ENCODE measurements at places on chromosomes 6 and 20. TPM values are rescaled to one million over a fixed set of nuclear protein-coding genes. Genes with fewer than 3 reads are reported as not detected.

DNA sequence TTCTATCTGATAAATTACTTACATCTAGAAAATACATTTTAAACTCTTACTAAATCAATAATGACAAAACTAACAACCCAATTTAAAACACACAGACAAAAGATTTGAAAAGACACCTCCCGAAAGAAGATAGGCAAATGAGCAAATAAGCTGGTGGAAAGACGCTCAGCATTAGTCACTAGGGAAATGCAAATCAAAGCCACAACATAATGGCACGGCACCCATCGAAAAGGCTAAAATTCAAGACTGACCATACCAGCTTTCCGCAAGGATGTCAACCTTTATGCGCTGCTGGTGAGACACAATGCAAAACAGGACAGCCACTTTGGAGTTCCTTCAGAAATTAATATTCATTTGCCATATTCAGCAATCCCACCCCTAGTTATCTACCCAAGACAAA is 25.9 kb downstream of the TAF4 start:
- no peak for DNase-seq

GRCh38 chr20:51928931-51929330 is 126.6 kb upstream of the SALL4 start:
- DNase-seq = no peak

DNA sequence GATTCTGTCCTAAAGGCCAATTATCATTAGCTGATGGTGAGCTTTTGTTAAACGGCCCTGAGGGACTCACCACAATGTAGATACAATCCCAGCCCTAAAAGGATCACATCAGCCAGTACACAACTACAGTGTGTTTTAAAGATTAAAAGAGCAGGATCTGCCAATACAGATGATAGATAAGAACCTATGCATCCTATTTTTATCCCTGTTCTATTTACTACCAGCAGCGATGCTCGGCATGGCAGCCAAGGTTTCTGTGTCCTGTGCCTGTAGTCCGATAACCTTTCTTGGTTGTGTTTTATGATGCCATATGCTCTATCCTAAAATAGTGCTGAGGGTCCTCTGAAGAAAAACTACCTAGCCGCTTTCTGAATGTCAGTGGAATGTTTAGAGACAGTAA is 289.4 kb downstream of the PHACTR1 start:
- no peak for DNase-seq

DNA sequence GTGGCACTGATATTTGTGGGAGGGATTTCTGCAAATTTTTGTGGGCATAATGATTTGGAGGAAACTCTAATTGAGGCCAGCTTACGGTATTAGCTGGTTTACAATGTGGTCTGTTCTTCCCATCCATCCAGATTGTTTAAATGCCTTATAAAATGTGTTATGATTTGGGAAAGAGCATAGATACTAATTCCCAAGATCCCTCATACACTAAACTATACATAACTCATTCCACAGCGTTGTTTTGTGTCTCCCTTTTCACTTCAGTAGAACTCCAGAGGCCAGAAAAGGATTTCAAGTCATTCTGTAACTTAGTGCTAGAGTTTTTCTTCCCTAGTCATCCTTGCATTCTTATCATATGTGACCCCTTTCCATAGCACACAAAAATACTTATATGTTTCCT is 292.6 kb upstream of the NT5E start:
- DNase-seq = no peak

GRCh38 chr6:128168244-128168643 is 267.4 kb upstream of the THEMIS start:
- no peak for DNase-seq

Gene ADTRP
- total RNA-seq = 0.74 TPM

GRCh38 chr20:47727170-47727880 is 58.0 kb downstream of the SULF2 start:
- no peak for DNase-seq

DNA sequence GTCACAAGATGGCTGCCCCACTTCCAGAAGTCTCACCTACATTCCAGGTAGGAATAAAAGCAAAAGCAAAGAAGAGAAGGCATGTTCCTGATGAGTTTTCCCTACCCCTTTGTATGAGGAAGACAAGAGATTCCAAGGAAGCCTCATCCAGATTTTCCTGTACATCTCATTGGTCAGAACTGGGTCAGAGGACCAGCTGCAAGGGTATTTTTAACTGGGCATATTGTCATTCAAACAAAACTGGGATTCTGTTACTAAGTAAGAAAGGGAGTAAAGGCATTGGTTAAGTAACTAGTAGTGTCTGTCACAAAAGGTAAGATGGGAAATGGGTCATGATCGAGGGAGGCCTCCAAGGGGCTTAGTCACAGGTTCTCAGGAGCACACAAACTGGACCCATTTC is 28.2 kb upstream of the RIMS4 start:
- no peak for DNase-seq

DNA sequence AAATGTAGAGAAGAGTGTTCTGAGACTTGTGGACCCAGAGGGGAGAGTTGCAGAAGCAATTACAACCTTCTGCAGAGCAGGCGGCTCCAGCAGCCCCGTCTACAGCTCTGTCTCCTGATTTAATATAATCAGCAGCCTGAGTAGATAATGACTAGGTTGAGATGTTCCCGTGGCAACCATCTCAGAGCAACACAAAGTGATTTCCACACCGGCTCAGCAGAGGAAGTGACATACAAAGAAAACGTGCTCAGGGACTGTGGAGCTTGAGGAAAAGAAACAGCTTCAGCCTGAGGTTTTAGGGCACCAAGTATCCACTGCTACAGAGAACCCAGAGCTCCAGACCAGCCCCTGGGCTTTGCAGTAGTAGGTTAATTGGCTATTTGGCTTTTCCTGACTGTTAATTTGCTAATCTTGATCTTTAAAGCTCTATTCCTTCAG is 136.4 kb downstream of the MTFR2 start:
- DNase-seq = peak; percentile 11

DNA sequence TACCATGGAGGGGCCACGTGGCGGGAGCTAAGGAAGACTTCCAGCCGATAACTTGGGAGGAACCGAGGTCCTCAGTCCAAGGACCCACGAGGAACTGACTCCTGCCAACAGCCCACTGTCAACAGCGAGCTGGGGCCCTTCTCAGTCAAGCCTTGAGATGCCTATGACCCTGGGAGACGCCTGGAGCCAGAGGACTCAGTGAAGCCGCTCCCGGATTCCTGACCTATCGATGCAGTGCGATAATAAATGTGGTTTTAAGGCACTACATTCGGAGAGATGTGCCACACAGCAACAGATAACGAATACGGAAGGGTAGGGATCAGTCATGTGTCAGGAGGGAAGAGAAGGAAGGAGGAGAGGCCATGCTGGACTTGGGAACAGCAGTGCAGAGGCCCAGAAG is 208.5 kb downstream of the NFATC2 start:
- no peak for DNase-seq

Gene EYA2
- 0.14 TPM for total RNA-seq

Gene LGSN
- 0.23 TPM for total RNA-seq

DNA sequence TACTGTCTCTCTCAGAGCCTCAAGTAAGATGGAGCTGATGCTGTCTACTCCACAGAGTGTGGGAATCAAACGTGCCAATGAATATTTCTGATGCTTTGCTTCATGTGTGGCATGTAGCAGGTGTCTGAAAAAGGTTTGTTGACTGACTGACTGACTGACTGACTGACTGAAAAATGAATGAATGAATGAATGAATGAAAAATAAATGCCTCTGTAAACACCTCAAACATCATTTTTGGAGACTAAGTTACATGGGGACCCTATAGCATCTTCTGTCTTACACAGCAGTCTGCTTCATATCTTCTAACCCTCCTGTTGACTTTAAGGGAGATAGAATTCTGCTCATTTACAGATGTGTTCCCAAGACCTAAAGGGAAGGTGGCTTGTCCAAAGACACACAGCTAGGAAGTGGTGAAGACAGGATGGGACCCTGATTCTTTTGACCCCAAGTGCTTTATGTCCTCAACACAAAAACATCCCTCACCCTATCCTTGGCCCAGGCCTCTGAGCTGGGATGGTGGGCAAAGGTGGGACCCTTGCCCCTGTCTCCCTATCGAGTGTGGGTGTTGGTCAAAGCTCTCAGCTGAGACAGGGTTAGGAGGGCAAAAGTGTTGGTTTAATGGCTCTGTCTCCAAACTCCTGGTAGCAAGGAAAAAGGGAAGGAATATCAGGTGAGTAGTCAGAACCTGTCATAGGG is 104.4 kb downstream of the TOX2 start:
- no peak for DNase-seq

Gene CST5
- total RNA-seq = not detected

- no peak for DNase-seq
Measured at GRCh38 chr6:135411339-135411738, 86.2 kb downstream of the AHI1 start.

- no peak for DNase-seq
Measured at GRCh38 chr6:45426251-45426650, 48.5 kb upstream of the SUPT3H start.

Gene SLC22A16
- not detected for total RNA-seq

GRCh38 chr6:4274382-4275082 is 139.2 kb upstream of the ECI2 start:
- DNase-seq = no peak

DNA sequence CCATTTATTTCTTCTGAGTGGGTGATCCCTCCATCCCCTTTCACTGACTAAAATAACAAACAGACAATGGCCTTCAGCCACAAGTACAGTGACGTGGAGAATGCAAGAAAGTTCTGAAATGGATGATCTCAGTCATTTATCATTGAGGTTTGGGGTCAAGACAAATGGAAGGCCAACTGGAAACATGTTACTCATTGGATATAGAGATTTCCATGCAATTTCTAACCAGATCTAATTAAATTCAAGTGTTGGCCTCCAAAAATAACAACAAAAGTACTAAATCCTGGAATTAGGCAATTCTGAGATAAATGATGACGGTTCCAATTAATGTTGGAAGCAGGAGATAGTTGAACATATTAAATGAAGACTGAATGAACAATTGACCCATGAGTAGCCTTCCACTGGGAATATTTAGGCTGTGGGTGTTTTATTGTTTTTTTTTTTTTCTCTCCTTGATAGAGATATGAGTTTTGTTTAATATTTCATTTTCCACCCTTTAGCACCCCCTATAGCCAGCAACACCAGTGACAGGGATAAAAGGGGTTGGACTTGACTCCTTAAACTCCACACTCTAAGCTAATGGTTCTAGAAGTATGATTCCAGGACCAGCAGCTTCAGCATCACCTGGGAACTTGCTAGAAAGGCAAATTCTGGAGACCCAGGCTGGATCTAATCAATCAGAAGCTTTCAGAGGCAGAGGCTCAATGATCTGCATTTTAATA is 112.8 kb downstream of the BCAS1 start:
- no peak for DNase-seq

DNA sequence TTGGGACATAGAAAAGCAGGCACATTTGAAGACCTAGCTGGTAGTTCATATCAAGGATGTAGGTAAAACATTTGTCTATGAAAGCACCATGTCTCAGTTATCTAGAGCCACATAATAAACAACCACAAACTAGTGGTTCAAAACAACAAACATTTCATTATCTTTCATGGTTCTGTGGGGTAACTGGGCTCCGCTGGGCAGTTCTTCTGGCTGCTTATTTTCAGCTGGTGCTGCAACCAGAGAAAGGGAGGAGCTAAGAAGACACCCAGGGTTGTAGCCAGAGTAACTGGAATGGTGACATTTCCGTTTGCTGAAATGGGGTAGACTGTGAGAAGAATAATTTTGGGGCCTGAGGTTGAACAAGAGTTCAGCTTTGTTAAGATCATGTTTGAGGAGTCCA is 145.7 kb upstream of the SULF2 start:
- DNase-seq = no peak

Gene SPATA25
- 0.12 TPM for total RNA-seq

DNA sequence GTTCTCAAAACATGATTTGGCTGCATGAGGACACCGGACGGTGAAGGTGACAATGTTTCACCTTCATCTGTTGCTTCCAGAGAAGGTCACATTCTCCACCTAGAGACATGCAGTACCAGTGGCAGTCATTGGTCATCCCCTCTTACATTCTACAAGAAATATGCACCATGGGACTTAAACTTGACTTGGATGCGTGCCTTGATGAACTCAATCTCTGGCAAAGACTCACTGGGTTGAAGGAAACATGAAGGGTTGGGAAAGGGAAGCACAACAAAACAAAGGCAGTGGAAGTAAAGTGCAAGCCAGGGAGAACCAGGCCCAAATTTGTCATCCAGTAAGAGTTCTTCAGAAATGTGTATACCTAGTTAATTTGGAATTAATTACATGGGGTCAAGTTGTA is 39.4 kb upstream of the ARMH2 start:
- no peak for DNase-seq

Gene LST1
- not detected for total RNA-seq

Gene USP49
- total RNA-seq = 1.4 TPM

GRCh38 chr6:39362487-39362865 is 40.0 kb upstream of the KCNK16 start:
- peak; percentile 38 for DNase-seq

Gene HDDC2
- 80.3 TPM for total RNA-seq

Gene ENPP1
- 32.2 TPM for total RNA-seq

Gene CCDC170
- total RNA-seq = not detected

Gene SALL4
- not detected for total RNA-seq

DNA sequence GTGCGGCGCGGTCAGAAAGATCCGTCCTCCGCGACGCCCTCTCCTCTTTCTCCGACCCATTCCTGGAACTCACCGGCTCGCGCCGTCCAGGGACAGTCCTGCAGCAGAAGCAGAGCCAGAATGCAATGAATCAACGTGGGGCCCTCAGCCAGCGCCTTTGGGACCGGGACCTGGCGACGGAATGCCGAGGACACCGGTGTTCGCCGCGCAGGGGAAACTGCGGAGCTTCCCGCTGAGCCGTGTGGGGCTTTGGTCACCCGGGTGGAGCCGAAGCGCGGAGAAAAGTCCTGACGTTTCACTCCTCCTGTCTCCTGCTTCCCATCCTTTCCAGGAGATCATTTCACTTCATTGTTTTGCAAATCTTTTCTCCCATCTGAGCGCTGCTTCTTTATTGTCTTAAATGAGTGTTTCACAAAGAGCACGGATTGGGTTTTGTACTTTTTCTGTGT is 26.5 kb downstream of the ULBP1 start:
- DNase-seq = no peak

DNA sequence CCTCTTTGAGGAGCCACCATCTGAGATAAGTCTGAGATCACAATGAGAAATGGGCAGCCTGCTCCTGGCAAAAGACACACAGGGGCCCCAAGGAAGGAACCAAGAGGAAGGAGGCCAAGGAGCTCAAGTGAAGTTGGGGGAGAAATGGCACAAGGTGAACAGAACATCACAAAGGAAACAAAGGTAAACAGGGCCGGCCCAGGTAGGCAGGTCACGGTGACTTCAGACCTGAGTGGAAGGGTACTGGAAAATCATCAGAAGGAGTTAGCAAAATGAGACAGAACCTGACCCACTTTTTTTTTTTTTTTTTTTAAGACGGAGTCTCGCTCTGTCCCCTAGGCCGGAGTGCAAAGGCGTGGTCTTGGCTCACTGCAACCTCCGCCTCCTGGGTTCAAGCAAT is 11.3 kb downstream of the ZMYND8 start:
- DNase-seq = no peak

Gene MEI4
- not detected for total RNA-seq

Gene SLA2
- total RNA-seq = not detected

- peak; percentile 80 for DNase-seq
Measured at GRCh38 chr6:99016355-99016754, 68.6 kb upstream of the FBXL4 start.

Gene FKBP1C
- total RNA-seq = 0.14 TPM

Gene GSTA3
- not detected for total RNA-seq

Gene PTPRT
- total RNA-seq = not detected

Measured in H4 (cell line).